Hematopoietic multipotent progenitor cell treated with erythropoietin and hydrocortisone succinate and interleukin-3 and kit ligand, for 15 days (in vitro differentiated cells): ENCODE measurements at places on chromosomes 7 and 10.

DNA sequence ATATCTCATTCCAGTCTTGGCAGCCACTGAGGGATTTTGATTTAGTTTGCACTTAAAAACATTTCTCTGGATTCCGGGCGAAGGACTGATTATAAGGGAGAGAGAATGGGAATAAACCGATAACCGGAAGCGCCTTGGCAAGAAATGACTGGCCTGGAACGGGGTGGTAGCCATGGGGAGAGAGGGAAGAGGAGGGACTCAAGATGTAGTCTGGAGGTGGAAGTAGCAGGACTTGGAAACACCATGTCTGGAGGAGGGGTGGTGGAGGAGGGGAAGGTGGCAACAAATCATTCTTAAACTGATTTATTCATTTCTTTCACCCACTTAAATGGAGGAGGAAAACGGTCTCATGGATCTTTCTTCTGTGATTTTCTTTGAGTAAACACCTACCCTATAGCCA, 238.1 kb downstream of the REEP3 start:
- DNase-seq: no peak

- DNase-seq: no peak
Observed at GRCh38 chr7:18505870-18506460, 10.4 kb downstream of the HDAC9 start.

DNA sequence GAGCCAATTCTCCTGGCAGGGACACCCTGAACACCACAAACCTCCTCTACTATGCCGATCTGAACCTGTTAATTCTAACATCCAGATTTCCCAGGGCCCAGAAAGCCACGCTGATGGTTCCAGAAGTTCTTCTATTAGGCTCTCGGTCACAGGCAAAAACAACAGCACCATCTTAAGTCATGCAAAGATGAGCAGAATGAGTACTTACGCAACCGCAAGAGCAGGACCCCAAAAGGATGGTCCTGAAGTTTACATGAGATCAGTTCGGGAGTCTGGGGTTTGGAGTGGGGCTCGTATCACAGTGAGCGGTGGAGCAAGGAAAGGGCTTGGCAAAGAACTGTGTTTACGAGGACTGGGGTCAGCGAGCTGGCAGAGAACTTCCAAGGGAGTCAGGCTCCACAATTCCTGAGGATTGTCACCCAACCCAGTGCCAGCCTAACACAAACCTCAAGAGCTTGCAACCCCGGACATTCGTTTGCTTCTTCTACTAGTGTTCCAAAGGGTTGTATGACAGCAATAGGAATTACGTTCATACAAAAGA, 532.6 kb downstream of the TNS3 start:
- DNase-seq: no peak

DNA sequence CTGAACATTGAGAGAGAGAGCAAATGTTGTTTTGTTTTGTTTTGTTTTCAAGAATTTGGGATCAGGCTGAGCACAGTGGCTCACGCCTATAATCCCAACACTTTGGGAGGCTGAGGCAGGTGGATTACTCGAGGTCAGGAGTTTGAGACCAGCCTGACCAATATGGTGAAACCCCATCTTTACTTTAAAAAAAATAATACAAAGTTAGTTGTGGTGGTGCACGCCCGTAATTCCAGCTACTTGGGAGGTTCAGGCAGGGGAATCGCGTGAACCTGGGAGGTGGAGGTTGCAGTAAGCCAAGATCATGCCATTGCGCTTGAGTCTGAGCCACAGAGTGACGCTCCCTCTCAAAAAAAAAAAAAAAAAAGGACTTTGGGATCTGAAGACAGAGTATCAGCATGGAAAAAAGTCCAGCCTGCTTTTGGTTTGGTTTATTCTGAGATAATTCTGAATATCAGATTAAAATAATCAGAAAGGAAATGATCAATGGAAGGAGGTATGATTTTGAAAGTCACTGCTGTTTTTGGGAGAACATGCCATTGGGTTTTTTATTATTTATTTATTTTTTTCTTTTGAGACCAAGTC, 1.9 kb upstream of the ITIH2 start:
- no peak for DNase-seq

DNA sequence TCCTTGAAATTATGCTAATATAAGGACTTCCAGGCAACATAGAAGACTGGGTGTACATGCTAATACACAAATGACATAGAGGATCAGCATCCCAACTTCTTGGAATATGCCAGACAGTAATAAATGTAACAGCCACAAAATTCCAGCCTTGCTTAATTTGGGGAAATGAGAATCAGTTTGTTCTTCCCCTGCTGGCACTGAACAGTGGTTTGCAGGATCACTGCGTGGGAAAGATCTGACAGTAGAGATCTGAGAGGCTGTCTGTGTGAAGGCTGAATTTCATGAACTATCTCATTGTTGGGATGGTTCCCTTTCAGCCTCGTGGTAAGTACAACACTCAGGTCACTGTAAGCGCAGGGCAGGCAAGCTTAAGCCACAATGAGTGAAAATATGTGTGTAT, 1078.0 kb downstream of the LRMDA start:
- DNase-seq: no peak
